Activated CD4-positive, alpha-beta memory T cell treated with anti-CD3 and anti-CD28 coated beads for 36 hours (primary cell): ENCODE measurements at places on chromosomes 1 and 21. TPM values are rescaled to one million over a fixed set of nuclear protein-coding genes. Genes with fewer than 3 reads are reported as not detected.

GRCh38 chr1:98179151-98179773 lies 258.4 kb upstream of the DPYD start:
- H3K27me3 ChIP-seq, result no peaks in the 10 kb centered on the region
- H3K4me1 ChIP-seq, result no peaks in the 10 kb centered on the region
- H3K36me3 ChIP-seq, result no peaks in the 10 kb centered on the region
- no peak overlapping the region for H3K27ac ChIP-seq
- DNase-seq, result no peak

DNA sequence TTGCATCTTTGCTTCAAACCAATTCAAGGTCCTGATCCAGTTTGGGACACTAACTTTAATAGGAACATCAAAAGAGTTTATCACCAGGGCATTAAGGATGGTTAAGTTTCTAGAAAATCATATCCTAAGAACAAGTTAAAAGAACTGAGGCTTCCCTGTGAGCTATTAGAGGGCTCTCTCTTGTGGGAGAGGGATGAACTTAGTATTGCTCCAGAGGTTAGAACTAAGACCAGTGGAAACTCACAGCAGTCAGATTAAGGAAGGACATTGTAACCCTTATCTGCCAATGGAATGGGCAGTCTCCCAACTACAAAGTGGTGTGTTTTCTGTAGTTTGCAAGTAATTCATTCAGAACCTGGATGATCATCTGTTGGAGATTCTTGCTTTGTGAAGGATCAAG lies 36.8 kb downstream of the UBE2U start:
- no peak for DNase-seq
- H3K4me3 ChIP-seq, result no peak overlapping the region
- no peak overlapping the region for H3K27ac ChIP-seq
- H3K36me3 ChIP-seq, result no peaks in the 10 kb centered on the region

MAEL gene
- not detected for total RNA-seq

GRCh38 chr1:95203908-95204437 lies 30.0 kb upstream of the RWDD3 start:
- no peaks in the 10 kb centered on the region for H3K4me1 ChIP-seq
- H3K27me3 ChIP-seq, result peaks cover 5% of the 10 kb centered on the region
- H3K27ac ChIP-seq, result no peak overlapping the region
- H3K4me3 ChIP-seq, result no peak overlapping the region
- H3K36me3 ChIP-seq, result no peaks in the 10 kb centered on the region
- no peak for DNase-seq

DNA sequence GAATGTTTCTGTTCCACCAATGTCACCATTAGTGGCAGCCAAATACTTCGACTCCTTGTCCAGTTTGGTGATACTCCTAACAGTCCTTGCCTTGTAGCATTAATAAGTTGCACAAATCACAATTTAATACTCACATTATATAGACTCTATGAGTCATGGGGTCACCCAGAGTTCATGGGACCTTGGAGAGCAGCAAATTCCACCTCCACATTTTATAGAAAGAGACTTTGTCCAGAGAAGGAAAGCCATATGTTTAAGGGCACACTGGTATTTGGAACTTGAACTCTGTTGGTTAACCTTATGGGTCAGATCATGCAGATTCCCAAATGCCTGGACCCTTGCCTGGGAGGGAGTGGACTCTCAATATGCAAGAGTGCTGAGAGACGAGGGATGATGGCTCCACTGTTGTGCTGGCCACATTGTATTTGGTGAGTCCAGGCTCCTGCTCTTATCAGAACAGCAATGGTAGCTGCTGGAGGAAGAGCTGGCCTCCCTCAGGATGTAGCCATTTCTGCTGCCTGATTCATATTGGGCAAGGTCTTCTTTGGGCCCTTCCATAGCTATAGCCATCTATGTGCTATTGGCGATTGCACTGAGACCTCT lies 30.6 kb downstream of the DNAJC6 start:
- H3K4me3 ChIP-seq, result no peak overlapping the region
- H3K4me1 ChIP-seq, result no peaks in the 10 kb centered on the region
- H3K36me3 ChIP-seq, result no peaks in the 10 kb centered on the region
- no peaks in the 10 kb centered on the region for H3K27me3 ChIP-seq

- no peaks in the 10 kb centered on the region for H3K27me3 ChIP-seq
- H3K27ac ChIP-seq, result no peak overlapping the region
These were observed 334 bp downstream of the PRDM15 start for GRCh38 chr21:41878831-41879189.

- H3K4me3 ChIP-seq, result no peak overlapping the region
- H3K36me3 ChIP-seq, result no peaks in the 10 kb centered on the region
- H3K4me1 ChIP-seq, result peaks cover 30% of the 10 kb centered on the region
- DNase-seq, result no peak
- no peak overlapping the region for H3K27ac ChIP-seq
These were observed 15.0 kb downstream of the NES start for GRCh38 chr1:156662005-156662799.
